Effector memory CD8-positive, alpha-beta T cell (primary cell): ENCODE measurements at places on chromosomes 2 and 18.

- DNase-seq, result no peak
These were observed 56.0 kb downstream of the PARD6G start for GRCh38 chr18:80191264-80191663.

DNA sequence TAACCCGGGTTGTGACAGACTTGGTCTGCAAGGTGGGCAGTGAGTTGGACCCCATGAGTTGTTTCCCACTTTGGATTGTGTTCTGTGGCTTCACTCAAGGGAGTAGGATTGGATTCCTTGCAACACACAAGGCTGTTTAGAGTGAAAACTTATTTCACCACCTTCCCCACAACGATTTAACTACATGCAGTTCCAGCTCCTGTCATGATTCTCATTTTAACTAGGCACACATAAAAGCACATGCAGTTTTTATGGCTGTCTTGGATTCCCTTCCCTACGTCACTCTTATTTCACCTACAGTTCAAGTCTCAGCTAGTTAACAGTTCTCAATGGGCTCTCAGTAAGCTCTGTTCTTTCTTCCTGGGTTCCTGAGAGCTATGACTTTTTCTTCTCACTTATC lies 15.9 kb downstream of the EFEMP1 start:
- DNase-seq, result no peak

GRCh38 chr2:162473-163382 lies 101.1 kb downstream of the SH3YL1 start:
- DNase-seq, result no peak

- no peak for DNase-seq
These were observed 210.5 kb upstream of the HDAC4 start for GRCh38 chr2:239611222-239611795.

GRCh38 chr2:177141866-177142265 lies 70.7 kb upstream of the HNRNPA3 start:
- no peak for DNase-seq

DNA sequence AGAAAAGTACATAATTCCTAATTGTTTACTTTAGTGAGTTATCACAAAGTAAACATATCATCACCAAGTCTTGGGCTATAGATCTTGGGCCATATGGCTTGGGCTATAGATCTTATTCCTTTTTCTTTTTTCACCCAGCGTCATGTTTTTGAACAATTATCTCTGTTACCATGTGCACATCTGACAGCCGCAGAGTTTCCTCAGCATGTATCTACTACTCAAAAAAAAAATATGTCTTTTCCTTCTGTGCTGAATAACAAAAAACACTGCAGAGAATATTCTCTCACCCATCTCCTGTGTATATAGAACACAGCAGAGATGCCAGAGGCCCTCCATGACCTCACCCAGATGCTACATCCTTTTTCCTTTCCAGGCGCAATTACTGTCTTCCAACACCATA lies 76.2 kb upstream of the MYO3B start:
- no peak for DNase-seq

DNA sequence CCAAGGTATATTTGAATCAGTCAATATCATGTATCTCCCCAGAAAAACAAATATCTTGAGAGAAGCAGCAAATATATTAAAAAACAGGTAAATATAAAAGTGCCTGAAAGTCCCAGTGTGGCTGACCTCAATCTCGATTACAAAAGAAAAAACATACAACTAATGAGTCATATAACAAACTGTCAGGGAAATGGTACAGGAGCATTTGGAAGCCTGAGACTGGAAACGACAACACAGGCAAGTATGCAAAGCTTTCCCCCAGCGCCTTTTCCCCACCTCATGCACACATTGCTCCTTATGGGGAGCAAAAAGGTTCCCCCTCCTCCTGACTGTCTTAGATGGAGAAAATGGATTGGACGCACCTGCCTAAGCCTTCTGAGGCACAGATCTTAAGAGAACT lies 230.7 kb downstream of the TMX3 start:
- no peak for DNase-seq

DNA sequence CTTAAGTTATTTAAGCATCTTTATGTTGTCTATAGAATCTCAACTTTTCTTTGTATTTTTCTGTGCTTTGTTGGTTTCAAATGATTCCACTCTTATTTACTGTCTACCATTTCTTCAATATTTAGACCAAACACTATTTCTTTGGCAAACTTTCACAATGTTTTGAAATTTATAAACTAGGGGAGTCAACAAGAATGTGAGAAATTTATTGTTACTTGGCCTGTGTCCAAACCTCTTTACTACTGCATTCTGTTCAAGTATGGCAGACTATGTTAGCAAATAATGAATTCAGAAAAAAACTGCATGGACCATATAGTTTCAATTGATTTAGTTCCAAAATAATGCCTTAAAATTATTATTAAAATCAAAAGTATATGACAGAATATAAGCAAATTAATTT lies 470.2 kb downstream of the FBXO15 start:
- DNase-seq, result no peak

GRCh38 chr18:48796491-48797205 lies 154.1 kb downstream of the SMAD7 start:
- DNase-seq, result no peak

DNA sequence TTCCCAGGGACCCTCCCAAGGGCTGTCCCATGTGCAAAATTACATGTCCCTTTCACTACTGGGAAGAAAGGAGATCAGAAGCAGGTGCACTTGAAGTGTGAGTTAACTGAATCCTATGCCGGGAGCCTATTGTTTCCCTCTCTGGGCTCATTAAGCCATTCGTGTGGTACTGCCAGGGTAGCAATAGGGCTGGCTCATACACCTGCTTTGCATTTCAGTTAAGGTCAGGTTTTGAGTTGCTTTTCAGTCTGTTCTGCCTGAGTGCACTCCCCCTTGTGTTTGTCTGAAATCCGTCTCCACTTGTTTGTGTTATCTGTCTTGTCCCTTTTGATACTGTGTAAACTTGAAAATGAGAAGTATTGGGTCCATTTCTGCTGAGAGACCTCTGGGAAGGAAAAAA lies 1232.6 kb upstream of the NRXN1 start:
- no peak for DNase-seq

- no peak for DNase-seq
These were observed 13.6 kb downstream of the PTPN18 start for GRCh38 chr2:130369311-130369964.

- no peak for DNase-seq
These were observed 224.7 kb downstream of the ACKR3 start for GRCh38 chr2:236794176-236794957.

DNA sequence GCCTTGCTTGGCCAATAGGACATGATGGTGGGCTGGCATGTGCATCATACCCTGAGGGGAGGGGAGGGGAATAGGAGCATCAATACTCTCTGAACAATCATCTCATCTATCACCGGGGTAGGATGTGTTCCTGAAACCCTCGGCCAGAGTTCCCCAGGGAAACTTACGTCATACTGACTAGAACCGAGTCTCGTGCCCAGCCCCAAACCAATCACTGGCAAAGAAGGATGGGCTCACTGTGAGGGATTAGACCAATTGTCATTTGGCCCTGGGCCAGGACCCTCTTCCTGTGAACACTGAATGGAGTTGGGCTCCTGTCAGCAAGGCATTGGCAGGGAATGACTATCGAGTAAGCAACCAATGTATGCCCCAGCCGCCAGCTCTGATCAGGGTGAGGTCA lies 261.5 kb downstream of the MYCN start:
- no peak for DNase-seq

DNA sequence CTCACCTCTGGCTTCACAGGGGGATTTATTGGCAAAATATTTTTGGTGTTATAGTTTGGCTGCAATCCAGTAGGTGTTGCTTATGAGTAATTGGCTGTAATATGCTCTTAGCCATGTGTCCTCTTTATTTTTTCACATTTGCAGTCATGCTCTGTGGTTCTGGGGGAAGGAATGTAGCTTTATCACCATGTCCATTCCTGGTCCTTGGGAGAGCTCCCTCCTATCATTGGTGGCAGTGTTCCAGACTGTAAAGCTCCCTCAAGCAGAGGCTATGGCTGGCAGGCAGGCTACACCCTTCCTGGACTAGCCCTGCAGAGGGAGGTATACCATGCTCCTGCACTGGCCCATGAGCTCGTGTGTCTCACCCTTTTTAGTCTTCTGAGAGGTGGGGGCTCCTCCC lies 120.0 kb upstream of the FSIP2 start:
- DNase-seq, result no peak

DNA sequence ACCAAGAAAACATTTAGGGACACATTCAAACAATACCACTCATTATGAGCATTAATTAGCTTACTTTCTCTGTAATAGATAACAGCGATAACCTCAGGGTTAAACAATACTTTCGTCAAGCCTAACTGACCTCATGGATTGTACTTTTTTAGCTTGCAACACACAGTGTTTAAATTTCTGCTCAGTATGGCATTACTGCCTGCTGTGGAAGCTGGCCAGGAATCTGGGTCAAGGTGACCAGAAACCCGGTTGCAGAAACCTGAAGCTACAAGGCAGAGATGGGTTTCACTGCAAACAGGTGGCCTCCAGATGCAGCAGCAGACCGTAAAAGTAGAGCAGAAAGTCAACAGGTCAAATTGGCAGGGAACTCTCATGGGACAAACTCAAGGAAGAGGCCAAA lies 123.8 kb upstream of the FHL2 start:
- DNase-seq, result no peak

GRCh38 chr2:216081012-216081411 lies 597 bp downstream of the PECR start:
- no peak for DNase-seq

GRCh38 chr2:46076875-46077274 lies 220.3 kb upstream of the EPAS1 start:
- no peak for DNase-seq

DNA sequence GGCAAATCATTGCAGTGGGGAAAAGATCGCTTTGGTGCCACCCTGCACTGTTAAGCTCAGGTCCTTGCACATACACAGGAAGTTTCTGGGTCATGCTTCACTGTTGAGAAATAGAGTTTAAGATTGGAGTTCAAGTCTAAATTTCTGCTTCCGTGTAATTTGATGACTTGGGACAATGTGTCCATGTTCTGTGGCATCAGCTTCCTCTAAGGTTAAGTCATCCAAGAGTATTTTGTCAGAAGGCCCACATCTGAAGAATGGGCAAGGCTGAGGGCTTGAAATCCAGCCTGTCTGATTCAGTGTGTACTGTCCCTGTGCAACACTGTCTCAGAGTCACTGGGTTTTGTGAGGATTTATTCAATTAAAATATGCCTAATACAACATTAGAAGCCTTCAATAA lies 880.7 kb downstream of the SUCLG1 start:
- no peak for DNase-seq

GRCh38 chr2:235670974-235671787 lies 177.3 kb downstream of the AGAP1 start:
- DNase-seq, result no peak

- no peak for DNase-seq
These were observed 222.9 kb downstream of the HNMT start for GRCh38 chr2:138187221-138187620.

- DNase-seq, result no peak
These were observed 1992.5 kb upstream of the PIK3C3 start for GRCh38 chr18:39962546-39962945.

GRCh38 chr18:8969639-8970390 lies 132.7 kb upstream of the NDUFV2 start:
- DNase-seq, result no peak

- DNase-seq, result no peak
These were observed 135.9 kb upstream of the ID2 start for GRCh38 chr2:8545695-8546611.

- DNase-seq, result no peak
These were observed 39.1 kb downstream of the FN1 start for GRCh38 chr2:215396595-215397313.

DNA sequence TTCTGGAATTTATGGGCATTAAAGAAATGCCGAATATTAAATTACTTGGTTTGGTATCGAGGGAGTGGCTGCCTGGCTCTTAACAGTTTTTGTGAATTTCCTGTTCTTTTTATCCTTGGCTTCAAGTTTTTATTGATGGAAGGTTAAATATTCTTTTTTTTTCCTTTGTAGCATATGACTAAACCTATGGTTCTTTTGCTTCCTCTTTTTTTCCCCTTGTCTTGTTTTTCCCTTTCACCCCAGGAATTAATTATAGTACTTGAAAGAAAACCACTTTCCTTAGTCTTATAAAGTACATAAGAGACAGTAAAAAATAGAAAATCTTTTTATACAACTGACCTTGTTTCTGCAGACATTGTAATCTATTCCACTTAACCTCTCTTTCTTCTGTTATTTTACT lies 42.4 kb downstream of the MGAT5 start:
- no peak for DNase-seq

DNA sequence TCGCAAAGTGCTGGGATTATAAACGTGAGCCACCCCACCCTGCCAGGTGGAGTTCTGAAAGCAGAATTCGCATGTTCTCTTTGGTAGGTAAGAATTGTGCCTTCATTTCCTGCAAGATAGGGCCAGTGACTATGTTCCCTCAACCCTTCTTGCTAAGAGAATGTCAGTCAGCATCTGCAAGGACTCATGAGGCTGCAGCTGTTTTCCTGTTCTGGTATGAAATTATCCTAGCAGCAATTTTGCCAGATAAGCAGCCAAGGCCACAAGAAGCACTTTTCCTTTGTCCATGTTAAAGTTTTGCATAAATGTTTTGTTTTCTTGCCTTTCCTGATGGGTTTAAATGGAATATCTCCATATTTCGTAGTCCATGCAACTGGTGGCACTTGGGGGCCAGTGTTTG lies 6.8 kb upstream of the ARHGAP28 start:
- no peak for DNase-seq
